IPS-NIHi11 (cell line): ENCODE measurements at places on chromosomes 5 and 9.

- DNase-seq = no peak
These were observed 2.0 kb downstream of the RGMB start for GRCh38 chr5:98775246-98776065.

GRCh38 chr9:135248721-135249120, 161.3 kb downstream of the OLFM1 start:
- DNase-seq = no peak

- DNase-seq = no peak
These were observed 20.2 kb downstream of the ZBED3 start for GRCh38 chr5:77066823-77067442.

GRCh38 chr5:131459216-131459615, 175.8 kb downstream of the RAPGEF6 start:
- DNase-seq = no peak

GRCh38 chr5:53779541-53779981, 219.1 kb downstream of the NDUFS4 start:
- no peak for DNase-seq

DNA sequence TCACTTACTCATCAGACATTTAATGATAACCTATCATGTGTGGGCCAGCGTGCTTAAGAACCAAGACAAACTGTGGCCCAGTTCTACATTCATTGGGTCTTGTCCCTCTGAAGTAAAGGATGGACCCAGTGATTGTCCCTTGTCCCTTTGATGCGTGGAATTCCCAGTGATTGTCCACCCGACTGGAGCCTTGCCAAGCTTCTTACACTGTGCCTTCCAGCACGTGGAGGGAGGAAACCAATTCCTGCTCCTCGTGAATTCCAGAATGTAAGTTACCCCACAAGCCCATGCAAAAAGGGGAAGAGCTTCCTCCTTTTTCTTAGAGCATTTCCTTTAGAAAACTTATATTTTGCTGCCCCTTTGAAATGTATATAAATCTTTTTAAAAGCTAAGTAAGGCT, 7.9 kb downstream of the CKMT2 start:
- DNase-seq = no peak

- no peak for DNase-seq
These were observed 2.4 kb downstream of the TRIM52 start for GRCh38 chr5:181258576-181258975.

DNA sequence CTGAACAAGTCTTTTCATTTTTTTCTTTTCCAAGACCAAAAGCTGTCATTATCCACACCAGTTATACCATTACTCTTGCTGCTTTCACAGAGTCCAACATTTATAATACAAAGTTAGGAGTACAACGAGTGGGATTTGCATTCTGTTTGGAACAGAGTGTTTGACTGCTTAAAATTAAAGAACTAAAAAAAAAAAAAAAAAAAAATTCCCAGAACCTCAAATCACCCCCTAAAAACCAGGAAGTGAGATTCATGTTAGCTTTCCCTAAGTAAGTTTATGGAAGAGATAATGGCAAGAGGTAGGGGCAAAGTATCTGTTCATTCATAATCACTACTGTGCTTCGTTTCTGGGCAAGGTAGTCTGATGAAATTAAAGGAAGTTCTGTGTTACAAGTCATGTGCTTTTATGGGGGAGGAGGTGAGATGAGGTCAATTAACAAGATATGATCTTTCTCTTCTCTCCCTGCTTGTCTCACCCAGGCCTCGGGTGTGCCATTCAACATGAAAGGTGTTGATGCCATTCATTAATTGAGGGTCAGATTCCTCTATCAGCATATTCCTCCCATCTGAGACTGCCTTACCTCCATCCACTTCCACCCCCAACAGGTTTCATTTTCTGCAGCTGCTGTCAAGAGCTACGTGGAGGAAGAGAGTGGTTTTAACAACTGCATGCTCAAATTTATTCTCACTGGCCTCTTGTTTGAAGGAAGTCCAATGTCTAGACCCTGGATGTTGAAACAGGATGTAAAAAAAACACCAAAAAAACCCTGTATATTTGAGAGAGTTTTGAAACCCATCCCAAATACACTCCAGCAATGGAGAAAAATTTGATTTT, 58.1 kb downstream of the MARCHF3 start:
- DNase-seq = no peak

- DNase-seq = no peak
These were observed 80.0 kb upstream of the TRIO start for GRCh38 chr5:14063138-14063537.

DNA sequence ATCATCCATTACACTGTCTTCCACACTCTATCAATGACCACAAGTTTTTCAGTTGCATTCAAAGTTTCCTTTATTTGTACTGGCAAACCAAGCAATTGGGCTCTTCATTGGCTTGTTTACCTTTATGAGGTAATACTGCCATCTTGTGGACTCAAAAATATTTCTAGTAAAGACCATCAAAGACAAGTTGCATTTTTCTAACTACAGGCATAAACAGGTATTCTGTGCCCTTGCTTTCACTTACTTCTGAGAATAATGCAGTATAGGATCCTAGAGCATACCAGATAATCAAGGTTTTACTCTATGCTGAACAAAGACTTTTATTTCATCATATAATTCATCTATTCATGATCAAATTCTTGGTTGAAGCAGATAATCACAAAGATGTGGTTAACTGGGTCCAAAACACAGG, 173.7 kb upstream of the POU5F2 start:
- DNase-seq = peak; percentile 28

GRCh38 chr9:567128-567746, 274.3 kb upstream of the DMRT1 start:
- no peak for DNase-seq

GRCh38 chr9:23447166-23447565, 378.9 kb downstream of the ELAVL2 start:
- peak; percentile 32 for DNase-seq

- no peak for DNase-seq
These were observed 57.5 kb downstream of the TSPAN17 start for GRCh38 chr5:176704817-176705216.

DNA sequence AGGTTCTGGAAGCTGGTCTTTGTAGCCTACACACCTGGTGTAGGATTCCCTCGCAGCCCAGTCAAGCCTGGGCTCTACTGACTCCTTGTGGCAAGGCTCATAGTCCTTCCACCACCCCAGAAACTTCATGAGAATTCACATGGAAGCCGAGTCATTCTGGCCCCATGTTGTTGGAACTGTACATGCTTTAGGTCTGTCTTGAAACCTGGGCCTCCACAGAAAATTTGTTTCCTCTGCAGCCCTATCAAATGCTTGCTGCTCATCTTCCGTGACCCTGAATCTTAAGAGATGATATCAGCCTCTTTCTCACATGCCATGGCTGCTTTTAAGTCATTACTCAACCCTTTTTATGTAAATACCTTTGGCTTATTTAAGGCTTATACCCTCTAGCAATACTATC, 113.4 kb upstream of the GRHPR start:
- peak; percentile 46 for DNase-seq

DNA sequence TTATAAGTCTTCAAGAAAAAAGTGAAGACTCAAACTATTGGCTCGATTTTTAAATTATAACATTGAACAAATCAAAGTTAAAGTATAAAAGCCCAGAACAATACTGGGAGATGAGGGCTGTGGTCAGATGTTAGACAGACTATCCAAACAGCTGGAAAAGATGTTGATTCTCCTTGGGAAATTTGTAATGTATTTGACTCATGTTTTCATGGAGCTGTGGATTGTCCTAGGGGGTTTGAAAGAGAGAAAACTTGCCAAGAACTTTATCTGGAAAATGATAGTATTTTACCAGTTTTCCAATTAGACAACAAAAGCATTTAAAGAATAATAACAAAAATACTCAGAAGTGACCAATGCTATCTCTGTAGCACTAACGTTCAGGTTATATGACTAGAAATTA, 339.2 kb downstream of the ARL15 start:
- no peak for DNase-seq

DNA sequence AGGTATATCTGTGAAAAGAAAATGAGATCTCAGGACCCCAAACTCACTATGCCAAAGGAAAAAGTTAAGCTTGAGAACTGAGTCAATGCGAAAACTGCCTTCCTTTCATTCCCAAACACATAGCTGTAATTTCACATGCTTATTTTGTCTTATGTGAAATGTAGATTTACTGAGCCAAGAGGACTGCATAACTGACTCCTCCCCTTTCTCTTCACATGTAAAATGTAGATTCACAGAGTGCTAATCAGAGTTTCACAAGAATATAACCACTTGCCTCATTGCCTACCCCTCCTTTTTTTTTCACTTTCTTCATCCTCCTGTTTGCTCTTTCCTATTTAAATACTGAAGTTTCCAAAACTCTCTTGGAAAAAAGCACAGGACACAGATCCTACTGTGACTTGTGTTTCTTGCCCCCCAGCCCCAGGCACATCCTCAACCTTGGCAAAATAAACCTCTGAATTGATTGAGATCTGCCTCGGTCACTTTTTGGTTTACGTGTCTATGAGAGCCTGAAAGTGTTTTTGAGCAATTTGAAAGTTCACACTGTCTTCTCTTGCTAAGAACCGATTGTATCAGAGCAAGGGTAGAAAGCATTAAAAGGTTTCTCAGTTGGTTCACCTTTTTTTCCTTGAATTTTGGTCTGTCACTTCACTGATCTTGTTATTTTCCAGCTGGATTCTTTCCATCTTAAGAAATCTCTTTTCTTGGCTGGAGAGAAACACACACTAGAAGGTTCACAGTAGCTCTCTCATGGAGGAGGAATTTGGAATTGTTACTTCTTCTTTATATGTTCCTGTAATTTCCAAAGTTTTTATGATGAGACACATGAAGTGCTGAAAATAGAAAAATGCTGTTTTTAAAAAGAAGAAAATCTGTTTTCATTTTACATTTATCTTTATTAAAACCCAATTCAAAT, 44.8 kb upstream of the SNAPC3 start:
- DNase-seq = no peak

DNA sequence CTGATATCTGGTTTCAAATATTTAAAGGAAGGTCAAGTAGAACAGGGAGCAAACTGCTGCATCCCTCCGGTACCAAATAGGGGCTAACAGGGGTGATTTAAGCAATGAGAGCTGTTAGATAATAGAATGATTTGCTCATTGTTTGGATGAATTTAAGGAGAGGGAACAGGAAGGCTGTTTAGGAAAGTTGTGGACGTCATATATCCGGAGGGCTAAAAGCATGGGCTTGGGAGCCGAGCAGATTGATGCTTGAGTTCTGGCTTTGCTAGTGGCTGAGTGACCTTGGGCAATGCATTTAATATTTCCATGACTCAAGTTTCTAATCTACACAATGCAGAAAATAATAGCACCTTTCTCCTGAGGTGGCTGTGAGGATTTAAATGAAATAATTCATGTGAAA, 85.4 kb upstream of the RPS23 start:
- no peak for DNase-seq

DNA sequence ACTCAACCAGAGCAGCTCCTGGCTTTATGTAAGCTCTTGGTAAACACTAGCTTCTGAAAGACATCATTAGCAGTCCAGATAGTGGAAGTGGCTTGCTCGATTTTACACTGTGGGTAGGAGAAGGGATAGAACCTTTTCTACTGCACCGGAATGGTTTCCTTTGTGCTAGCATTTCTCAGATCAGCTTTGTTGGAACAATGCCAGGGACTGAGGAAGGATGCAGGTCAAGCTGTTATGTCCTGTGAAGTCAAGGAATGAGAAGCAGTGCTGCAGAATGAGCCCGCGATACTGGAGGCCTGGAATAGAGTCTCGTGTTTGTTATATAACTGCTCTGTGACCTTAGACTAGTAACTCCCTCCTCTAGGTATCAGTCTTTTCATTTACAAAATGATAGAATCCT, 233.6 kb downstream of the GABRB2 start:
- no peak for DNase-seq

- no peak for DNase-seq
These were observed 153.5 kb upstream of the IRX2 start for GRCh38 chr5:2904956-2905355.

GRCh38 chr9:13939134-13939533, 374.8 kb downstream of the NFIB start:
- DNase-seq = no peak

DNA sequence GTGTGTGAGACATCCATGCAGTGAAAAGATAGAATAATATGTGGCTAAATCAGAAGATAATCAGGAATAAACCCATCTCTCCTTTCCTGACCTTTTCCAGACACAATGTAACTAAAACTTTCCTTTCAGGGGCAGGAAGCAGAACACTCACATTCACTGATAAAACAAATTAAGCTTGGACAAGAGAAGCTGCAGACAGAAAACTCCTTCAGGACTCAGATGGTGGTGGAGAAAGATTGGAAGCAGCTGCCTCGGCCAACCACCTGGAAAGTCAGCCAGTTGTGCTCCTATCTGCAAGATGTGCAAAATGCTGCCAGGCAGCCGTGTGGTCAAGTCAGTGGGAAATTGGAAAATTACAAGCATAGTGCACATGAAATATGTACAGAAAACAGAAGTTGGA, 26.9 kb downstream of the RASEF start:
- no peak for DNase-seq

DNA sequence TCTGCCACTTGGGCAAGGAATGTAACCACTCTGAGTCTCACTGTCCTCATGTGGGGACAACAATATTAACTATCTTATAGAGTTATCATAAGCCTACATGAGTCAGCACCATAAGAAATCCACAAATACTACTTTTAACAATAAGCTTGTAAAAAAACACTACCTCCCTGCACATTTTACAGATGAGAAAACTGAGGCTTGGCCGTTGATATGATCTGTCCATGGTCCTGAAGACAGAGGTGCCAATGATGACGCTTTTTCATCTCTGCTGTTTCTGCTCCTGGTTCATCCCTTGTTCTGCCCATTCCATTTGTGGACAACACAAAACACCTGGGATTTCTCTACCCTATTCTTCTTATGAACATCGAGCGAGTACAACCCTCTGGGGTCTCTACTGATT, 23.4 kb upstream of the STRBP start:
- DNase-seq = no peak

DNA sequence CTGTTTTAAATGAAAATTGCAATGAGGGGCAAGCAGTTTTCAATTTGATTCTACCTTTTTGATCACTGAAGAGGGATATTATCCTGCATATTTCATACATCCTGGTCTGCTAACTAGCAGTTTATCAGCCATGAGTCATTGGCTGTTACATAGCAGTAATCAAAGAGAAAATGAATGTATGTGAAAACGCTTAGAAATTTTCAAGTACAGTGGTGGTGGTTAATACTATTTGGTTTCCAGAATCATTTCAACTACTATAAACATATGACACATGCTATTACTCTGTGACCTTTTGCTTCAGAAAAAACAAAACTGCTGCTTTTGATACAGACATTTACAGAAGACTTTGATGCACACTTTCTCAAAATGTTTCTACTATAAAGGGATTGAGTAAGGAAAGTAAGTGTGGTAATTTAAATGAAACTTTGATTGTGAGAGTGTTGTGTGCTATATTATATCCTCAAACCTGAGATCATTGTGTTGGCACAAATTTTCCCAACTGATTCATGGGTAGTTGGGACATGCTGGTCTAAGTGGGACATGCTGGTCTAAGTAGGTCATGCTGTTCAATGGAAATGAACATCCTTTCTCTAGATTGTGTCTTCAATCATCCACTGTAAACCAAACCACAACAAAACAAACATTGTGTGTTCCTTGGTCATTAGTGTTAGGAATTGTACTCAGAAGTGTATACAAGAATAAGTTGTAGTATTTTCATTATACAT, 5.1 kb downstream of the RNF14 start:
- DNase-seq = no peak
